ENCODE measurements at places on chromosomes 6 and 20. TPM values are rescaled to one million over a fixed set of nuclear protein-coding genes. Genes with fewer than 3 reads are reported as not detected.

- no peak for DNase-seq
Measured at GRCh38 chr6:27679964-27680694, 207.2 kb upstream of the ZNF184 start.

DNA sequence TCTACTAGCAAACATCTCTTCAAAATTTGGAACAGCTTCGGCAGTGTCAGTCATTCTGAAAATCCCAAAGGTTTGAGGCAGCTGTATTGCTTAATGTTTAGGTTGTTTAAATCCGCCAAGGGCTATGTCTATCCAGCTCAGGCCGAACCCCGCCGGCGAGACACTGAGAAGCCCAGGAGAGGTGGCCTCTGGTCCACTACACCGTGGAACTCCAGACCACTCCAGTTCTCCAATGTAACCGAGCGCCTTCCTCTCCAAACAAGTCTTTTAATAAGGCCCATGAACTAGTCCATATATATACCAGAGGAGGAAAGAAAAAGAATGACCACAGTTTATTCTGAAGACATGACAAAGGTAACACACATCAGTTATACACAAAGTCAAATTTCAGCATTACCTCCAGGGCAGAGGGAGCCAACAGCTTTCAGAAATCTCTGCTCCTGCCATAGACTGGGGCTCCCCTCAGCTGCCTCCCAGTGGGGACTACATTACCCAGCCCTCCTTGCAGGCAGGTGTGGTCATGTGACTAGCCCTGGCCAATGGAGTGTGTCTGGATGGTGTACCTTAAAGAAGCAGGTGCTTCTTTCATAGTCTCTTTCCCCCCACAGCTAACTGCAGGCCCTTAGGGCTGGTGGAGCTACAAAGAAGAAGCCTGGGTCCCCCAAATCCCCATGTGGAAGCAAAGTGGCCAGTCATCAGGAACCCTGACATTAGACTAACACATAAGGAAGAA, at the start of gene RAMACL:
TSS of gene RAMACL (minus strand) at position 255 of the 733 bp plus-strand sequence. CDS start at position 54, 201 bp downstream.
- peak; percentile 22 for DNase-seq

GRCh38 chr20:17572034-17572638, 2.3 kb downstream of the DSTN start:
- no peak for DNase-seq

DNA sequence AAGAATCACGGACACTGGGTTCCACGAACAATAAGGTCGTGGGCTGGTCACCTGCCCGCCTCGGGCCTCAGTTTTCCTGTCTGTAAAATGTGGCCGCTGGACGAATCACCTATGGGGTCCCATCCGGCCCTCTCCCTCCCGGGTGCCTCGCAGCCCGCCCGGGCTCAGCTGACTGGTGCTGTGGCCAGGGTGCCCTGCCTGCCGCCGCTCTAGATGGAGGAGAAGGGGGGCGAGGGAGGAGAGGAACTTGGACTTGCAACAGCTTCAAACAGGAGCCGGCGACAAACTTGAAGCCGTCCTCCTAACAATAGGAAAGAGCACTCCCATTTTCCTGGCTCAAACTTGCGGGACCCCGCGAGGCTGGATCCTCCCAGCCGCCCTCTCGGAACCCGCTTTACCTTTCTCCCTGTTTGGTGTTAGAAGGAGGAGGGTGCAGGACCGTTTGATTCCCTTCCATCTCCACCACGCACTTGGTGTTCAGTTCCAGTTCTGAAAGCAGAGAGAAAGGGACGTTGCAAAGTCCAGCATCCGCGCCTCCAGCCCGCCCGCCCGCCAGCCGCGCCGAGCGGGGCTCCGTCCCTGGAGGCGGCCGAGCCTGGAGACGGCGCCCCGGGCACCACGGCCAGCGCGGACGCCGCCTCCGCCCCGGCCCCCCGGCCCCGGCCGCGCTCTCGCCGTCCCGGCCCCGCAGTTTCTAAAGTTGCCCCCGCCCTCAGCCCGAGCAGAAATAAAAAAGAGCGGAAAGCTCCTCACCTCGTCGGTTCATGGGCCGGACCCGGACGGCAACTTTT, 584 bp downstream of the KIF13A start:
- no peak for DNase-seq

GRCh38 chr6:5486214-5486613, 224.9 kb downstream of the FARS2 start:
- no peak for DNase-seq

- no peak for DNase-seq
Measured at GRCh38 chr20:36441416-36441815, 99.9 kb upstream of the MYL9 start.

DNA sequence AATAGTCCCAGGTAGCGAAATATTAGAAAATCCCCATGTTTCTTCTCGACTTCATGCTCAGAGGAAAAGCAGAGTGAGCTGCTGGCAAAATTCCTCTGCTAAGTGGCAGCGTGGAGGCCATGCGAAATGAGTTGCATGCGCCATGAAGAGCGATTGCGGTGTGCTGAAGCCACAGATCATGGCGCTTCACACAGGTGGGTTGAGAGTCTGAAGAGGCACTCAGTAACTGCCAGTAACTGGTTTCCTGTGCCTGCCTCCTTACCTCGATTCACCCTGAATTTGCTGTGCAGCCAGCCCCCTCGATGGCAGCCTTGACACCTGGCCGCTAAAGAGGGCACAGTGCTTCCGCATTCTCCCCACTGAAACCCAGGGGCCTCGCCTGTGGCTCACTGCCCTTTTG, 301.5 kb downstream of the NRN1 start:
- no peak for DNase-seq

The OVOL2 gene
- total RNA-seq = not detected

GRCh38 chr20:60512443-60512842, 554.2 kb downstream of the CDH26 start:
- no peak for DNase-seq

DNA sequence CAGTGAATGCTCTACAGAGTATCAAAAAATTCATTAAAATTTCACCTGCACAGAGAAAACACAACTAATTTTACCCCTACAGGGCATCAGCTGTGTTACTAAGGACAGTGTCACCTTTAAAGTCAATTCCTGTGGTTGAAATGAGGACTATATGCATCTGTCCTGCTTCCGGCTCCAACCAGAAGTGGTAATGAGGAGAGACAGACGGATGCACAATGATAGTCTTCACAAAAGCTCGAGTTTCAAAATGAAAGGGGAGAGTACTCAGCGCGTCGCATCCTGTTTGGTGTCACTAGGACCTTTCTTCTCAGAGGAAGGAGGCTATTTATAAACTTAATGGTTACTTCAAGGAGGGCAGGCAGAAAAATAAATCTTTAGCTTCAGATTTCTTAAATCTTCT, 86.5 kb downstream of the LYRM4 start:
- peak; percentile 63 for DNase-seq

DNA sequence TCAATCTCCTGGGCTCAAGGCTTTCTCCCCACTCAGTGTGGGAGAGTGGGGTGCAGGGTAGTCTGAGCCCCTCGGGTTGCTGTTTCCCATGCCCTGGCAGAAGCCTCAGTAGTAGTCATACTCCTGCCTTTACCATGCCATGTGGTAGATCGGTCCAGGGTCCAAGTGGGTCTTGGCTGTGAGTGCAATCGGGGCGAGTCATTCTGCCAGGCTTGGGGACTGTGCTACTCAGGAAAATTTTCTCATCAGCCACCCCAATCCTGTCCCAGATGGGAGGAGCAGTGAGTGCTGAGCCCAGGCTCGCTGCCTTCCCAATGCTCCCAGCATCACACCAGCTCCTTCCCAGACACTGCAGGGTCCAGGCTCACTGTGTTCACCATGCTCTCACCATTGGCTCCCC, 10.7 kb upstream of the RAET1L start:
- no peak for DNase-seq

DNA sequence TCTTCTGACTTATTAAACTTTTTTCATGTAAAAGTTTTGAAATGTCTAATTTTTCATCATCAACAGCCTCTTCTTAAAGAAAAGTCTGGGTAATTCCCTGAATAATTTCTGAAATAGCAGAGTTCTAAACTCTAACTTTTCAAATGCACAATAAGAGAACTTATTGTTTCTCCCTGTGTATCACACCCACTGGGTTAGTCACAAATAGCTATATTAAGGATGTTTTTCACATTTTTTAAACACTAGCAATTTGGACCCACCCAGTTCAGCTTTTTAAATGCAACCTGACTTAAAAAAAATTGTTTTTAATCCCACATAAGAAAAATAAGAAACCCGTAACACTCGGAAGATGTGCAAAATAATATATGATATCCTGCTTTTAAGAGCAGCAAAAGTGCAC, 61.4 kb upstream of the UTRN start:
- no peak for DNase-seq

DNA sequence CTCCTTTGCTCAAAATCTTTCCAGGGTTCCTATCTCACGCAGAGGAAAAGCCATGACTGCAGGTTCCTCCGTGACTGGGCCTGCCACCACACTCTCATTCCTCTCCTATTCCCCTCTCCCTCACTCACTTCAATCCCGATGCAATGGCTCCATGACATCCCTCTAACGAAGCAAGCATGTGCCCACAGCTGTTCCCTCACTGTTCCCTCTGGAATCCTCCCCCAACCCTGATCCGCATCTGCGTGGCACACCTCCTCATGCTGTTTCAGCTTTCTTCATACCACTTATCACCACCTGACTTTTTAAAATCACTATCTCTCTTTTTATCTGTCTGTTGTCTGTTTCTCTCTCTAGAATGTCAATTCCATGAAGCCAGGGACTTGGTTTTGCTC, 25.5 kb downstream of the ANGPT4 start:
- DNase-seq = no peak

GRCh38 chr6:137497721-137498463, 3.7 kb upstream of the OLIG3 start:
- DNase-seq = no peak

DNA sequence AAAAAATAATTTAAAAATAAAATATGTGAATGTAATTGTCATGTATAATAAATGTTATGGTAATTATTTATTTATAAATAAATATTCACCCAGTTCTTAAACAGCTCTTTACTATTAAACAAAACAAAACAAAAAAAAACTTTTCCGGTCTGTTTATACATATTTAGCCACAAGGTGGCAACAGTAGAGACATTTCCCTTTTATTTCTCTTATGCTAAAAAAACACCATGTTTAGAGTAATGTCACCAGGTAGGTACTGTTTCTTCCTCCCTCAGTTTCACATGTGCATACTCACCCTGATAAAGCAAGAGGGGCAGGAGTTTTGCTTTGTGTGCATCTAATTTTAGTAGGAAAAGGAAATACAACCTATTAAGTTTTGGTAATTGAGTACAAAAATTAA, 610.4 kb upstream of the IMPG1 start:
- DNase-seq = no peak

The MDFI gene
- total RNA-seq = not detected

- DNase-seq = no peak
Measured at GRCh38 chr6:96089173-96089572, 73.4 kb downstream of the FUT9 start.

The SGK2 gene
- total RNA-seq = 0.17 TPM

The ZNF512B gene
- 28.3 TPM for total RNA-seq

GRCh38 chr6:149306967-149307366, 10.5 kb upstream of the TAB2 start:
- DNase-seq = no peak

DNA sequence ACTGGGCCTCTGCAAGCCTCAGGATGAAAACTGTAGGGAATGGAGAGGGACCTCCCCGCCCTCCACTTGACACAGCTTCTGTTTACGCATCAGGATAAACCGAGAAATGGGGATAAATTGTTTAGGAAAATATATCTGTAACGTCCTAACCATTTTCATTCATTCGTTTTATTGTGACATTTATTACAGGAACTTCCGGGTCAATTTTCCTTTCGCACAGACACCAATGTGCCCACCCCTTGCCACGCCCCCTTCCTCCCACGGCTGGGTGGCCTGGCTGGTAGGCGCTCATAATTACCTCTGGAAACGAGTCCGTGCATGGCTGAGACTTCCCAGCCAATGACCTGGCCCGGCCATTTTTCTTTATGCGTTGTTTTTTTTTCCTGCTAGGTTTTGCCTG, 96.1 kb downstream of the BMP7 start:
- no peak for DNase-seq

The SDC4 gene
- 222 TPM for total RNA-seq

The RSPH3 gene
- total RNA-seq = 3.8 TPM

The HLA-DOA gene
- total RNA-seq = 1.8 TPM

GRCh38 chr6:112180095-112180820, 74.1 kb downstream of the LAMA4 start:
- peak; percentile 34 for DNase-seq

DNA sequence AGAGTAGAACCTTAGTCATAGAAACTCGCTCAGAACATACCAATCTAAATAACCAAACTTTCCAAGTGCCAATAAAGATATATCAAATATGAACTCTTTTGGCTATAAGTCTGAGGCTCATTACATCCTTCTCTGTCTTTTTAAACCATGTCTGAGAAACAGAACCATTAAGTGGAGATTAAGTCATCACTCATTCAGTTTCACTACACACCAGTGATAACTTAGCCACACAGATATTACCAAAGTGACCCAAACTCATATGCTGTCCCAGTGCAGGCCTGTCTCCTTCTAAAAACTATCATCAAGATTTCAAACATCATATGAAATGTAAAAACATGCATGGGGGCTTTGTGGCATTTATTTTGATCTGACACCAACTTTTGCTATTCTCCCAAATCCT, 12.0 kb downstream of the GCLC start:
- no peak for DNase-seq

GRCh38 chr6:39063526-39063925, 14.9 kb downstream of the GLP1R start:
- DNase-seq = no peak

DNA sequence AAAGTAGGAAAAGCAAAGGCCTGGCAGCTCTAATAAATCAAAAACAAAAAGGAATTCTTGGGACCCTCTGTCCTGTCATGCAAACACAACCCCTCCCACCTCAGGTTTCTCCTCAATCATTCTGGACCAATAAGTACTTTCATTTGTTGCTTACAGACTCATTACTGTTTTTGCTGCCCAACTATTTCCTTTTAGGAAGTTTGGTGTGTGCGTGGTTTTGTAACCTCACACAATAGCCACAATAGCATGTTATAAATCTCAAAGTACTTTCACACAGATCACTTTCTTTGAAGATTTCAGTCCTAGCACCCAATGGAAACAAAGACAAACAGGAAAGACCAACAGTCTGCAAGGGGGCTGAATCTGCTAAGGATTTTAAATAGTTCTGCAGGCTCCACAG, 4.5 kb downstream of the MRPL14 start:
- DNase-seq = peak; percentile 10

The OR2J3 gene
- not detected for total RNA-seq

DNA sequence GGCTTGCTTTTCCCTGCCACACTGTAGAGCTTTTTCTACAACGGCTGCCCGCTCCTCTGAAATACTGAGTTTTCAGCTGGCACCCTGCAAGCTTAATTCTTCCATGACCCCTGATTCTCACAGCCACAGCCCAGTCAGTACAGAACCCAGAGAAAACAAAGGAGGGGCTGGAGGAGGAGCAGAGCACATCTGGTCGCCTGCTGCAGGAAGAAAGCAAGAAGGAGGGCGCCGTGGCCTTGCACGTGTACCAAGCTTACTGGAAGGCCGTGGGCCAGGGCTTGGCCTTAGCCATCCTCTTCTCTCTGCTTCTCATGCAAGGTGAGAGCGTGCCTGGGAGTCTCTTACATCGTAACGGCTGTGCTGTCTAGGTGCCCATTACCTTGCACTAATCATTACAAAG, 11.3 kb downstream of the DLK2 start:
- no peak for DNase-seq

The CMTR1 gene
- 53.5 TPM for total RNA-seq

GRCh38 chr6:12605888-12606345, 110.7 kb upstream of the PHACTR1 start:
- DNase-seq = peak; percentile 20

GRCh38 chr6:134637282-134637681, 312.6 kb downstream of the ALDH8A1 start:
- no peak for DNase-seq

The C20orf204 gene
- total RNA-seq = 6.1 TPM

The SYNDIG1 gene
- total RNA-seq = not detected

- DNase-seq = no peak
Measured at GRCh38 chr20:23095499-23095898, 9.4 kb upstream of the CD93 start.

The MEI4 gene
- not detected for total RNA-seq

The TGM2 gene
- total RNA-seq = not detected
